Ammon's horn (tissue), 1 donor: ENCODE measurements at places on chromosomes 6 and 20.

- peak; percentile 2 for DNase-seq
Measured at GRCh38 chr20:43331906-43332305, 125.8 kb upstream of the SRSF6 start.

DNA sequence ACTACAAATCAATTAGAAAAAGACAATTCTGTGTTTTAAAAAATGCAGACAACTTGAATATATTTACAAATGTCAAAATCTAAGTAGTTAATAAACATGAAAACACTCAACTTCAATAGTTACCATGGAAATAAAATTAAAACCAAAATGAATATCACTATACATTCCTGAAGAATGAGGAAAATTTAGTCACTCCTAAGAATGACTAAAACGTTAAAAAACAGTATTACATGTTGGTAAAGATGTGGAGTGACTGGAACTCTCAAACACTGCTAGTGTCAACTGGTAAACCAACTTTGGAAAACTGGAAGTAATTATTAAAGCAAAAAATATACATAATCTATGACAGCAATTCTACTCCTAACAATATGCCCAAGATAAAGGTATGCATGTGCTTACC is 36.3 kb downstream of the AHI1 start:
- no peak for DNase-seq

GRCh38 chr20:24797113-24797512 is 152.0 kb upstream of the CST7 start:
- no peak for DNase-seq

- no peak for DNase-seq
Measured at GRCh38 chr6:42294759-42295158, 77.1 kb upstream of the MRPS10 start.

GRCh38 chr6:140554421-140554820 is 1180.0 kb upstream of the CITED2 start:
- no peak for DNase-seq

DNA sequence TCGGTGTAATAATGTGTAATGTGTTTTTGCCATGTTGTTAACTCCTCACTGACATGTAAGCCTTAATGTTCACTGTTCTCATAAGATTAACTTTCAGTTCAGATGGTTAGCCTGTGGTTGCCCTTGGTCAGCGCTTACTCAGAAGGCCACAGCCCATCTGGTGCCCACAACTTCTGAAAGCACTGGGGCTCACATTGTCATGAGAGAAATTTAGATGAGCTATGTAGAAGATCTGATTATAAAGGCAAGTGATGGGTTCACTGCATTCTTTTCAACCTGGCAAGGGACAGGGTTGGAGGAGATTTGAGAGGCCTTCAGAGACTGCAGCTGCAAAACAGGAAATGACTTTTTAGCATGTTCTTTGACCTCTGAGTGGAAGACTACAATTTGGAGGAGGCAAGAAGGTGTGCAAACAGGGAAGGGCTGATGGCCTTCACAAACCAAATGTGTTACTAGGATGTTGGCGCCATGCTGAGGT is 242.3 kb upstream of the SUPT3H start:
- DNase-seq, result no peak

- no peak for DNase-seq
Measured at GRCh38 chr6:4208158-4208557, 72.8 kb upstream of the ECI2 start.

DNA sequence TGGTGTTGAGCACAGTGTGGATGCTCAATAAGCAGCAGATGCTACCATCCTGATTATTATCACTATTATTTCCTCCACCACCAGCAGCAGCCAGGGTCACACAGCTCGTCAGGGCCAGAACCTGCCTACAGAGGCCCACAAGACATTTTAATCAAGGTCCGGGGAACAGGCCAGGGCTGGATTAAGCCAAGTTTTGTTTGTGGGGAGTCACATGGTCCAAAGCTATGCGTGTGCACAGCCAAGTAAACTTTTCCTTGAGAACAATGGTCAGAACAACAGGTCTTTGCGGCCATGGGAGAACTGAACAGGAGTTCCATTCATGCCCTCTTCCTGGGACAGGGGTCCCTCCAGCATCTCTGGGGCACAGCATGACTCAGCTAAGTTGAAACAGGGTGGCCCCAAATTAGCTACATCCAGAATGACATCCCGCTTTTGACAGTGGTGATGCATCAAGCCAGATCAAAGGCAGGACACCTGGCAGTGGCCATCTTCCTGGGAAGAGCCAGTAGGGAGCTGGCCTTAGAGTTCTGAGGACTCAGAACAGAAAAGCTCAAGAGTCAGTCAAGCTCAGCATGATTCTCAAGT is 11.7 kb downstream of the SNTA1 start:
- DNase-seq, result peak; percentile 72

DNA sequence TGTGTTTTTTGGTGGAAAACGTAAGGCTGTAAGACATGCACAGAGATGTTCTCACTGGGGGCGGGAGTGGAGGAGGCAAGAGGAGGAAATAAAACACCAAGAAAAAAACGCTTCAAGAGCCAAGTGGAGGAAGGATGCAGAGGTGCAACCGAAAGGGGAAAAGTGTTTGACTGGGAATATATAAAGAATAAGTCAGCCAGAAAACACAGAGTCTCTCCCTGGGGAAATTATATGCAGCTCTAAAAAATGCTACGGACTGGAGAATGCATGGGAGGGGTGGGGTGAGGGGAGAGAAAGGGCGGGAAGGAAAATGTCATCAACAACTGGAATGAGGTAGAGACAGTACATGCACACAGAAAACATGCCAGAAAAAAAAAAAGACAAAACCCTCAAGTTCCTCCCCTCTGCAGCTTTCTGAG is 133.5 kb downstream of the SCML4 start:
- no peak for DNase-seq

- peak; percentile 40 for DNase-seq
Measured at GRCh38 chr6:156599978-156600590, 177.1 kb upstream of the ARID1B start.

GRCh38 chr20:22795433-22795832 is 211.1 kb upstream of the FOXA2 start:
- no peak for DNase-seq

GRCh38 chr20:47654370-47654769 is 130.9 kb downstream of the SULF2 start:
- DNase-seq, result no peak

- no peak for DNase-seq
Measured at GRCh38 chr6:158667360-158667981, 17.6 kb downstream of the SYTL3 start.

DNA sequence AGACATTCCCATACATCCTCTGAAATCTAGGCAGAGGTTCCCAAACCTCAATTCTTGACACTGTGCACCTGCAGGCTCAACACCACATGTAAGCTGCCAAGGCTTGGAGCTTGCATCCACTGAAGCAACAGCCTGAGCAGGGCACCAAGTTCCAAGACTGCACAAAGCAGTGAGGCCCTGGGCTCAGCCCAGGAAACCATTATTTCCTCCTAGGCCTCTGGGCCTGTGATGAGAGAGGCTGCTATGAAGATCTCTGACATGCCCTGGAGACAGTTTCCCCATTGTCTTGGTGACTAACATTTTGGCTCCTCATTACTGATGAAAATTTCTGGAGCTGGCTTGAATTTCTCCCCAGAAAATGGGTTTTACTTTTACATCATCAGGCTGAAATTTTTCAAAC is 107.5 kb upstream of the SAMD5 start:
- no peak for DNase-seq

DNA sequence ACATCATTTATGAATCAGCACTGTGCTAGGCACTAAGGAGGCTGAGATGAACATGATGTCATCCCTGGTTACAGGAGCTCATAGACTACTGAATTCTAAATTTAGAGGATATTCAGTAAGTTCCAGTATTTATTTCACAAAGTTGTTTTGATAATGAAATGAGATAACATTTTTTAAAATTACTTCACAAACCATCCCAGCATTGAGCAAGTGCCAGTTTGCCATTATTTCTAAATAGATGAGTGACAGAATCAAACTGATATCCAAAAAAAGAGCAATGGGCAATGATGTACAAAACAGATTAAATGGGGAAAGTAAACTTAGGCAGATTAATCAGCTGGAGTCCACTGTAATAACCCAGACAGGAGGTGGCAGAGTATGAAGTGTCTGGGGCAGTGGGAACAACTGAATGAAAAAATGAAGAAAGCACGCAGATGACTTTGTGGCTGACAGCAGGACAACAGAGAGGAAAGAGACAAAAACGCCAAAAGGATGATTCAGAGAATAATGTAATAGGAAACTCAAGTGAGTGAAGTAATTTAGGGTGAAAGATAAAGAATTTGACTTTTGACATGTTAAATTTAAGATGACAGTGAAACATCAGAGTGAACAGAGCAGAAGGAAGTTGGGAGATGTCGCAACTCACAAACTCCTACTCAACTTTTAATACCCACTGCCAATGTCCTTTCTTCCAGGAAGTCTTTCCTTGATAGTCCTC is 70.2 kb downstream of the RCAN2 start:
- DNase-seq, result no peak

GRCh38 chr6:144017166-144018094 is 9.4 kb upstream of the PLAGL1 start:
- no peak for DNase-seq

GRCh38 chr6:31400467-31401289 is 2.7 kb upstream of the MICA start:
- peak; percentile 35 for DNase-seq

- DNase-seq, result no peak
Measured at GRCh38 chr20:23090878-23091277, 4.8 kb upstream of the CD93 start.

GRCh38 chr6:50836231-50836630 is 17.6 kb downstream of the TFAP2B start:
- no peak for DNase-seq

DNA sequence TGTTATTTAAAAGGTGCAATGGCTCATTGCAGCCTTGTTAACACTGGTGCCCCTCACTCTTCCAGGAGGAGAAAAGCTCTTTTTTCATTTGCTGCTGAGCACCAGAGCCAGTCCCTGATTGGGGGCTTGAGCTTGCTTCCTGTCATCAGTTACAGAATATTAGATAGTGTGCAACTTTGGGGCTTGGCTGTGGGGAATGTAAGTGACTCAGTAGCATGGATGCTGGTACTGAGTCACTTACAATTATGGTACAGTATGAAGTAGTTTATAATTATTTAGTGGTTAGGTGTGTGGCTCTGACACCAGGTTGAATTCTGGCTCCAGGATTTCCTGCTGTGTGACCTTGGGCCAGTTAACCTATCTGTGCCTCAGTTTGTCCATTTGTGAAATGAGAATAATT is 37.6 kb downstream of the ANKS1A start:
- no peak for DNase-seq

GRCh38 chr6:7818257-7819214 is 92.1 kb downstream of the TXNDC5 start:
- no peak for DNase-seq

DNA sequence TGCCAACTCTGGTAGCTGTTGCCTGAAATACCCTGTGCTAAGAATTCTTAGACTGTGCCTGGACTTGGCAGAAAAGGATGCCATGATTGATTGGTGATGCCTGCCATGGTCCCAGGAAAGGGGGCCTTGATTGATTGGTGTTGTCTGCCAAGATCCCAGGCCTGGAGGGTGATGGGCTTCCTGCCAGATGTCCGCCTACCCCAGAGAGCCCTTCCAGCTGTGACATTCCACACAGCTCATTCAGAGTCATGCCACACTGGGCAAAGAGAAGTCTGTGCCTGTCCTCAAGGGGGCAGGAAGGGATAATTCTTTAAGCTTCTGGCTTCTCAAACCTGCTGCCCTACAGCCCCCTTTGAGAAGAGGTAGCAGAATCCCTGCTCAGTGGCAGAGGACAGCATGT is 24.6 kb downstream of the RIMS4 start:
- DNase-seq, result no peak

DNA sequence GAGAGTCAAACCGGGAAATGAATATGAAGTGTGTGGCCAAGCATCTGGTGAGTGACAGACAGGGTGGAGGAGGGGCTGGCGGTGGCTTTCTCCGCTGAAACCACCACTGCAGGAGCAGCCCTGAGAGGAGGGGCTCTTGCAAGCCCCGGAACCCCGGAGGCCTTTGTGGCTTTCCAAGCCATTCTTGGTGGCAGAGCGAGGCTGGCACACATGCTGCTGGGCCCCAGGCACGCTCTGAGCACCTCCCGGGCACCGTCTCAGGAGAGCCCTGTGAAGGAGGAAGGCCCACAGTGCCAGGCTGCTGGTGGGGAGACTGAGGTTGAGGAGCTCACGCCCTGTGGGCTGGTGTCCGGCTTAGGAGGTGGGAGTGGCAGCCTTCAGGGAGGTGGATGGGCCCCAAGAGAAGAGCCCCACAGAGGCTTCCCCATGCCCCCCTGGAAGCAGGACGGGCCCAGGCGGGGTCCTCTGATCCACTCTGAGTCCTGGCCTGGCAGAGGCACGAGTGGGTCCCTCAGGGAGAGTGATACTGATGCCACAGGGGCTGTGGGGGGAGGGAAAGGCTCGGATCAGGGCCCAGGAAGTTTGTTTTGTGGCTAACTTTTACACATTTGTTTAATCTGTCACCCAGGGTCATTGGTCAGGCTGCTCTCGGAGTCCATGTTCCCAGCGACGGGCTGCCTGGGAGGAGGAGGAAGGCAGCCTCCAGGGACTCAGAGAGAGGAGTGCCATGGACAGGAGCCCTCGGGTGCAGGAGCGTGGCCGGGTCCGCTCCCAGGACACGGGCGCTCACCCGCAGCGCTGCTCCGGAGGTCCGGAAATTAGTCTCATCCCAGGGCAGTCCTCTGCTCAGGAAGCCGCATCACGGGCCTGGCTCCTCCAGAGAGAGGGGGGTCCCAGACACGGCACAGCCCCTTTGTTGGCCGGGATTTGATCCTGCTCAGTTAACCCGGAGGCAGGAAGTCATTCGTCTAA is 170.7 kb downstream of the ERMARD start:
- no peak for DNase-seq

DNA sequence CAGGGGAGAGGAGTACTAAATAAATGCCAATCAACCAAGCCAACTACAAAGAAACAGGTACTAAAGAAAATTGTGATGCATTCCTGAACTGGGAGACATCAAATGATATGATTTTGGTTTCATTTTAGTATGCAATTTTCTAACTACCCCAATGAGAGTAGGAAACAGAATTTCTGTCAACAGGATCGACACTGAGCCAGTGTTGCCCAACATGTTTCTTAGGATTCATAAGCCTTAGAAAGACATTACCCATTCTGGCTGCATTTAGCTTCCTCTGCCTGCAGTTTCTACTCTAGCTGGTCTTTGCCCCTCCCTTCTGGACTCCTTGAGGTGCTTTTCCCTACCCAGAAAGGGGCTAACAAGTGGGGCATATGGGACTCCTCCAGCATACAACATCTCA is 49.8 kb downstream of the KCTD20 start:
- no peak for DNase-seq

GRCh38 chr20:21089391-21089790 is 16.8 kb downstream of the LINC00237 start:
- DNase-seq, result no peak

DNA sequence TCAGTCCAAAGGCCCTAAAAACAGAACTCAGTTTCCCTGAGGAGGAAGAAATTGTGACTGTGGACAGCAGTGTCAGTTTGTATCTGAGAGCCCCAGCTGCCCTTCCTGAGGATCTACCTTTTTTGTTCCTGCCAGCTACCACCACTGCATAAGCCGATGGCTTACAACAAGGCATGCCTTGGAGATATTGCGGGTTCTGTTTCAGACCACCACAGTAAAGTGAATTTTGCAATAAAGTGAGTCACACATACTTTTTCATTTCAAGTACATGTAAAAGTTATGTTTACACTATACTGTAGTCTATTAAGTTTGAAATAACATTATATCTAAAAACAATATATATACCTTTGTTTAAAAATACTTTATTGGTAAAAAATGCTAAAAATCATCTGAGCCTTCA is 9.6 kb upstream of the CST3 start:
- no peak for DNase-seq
